ENCODE measurements at places on chromosomes 16 and 17.

GRCh38 chr17:44118427-44119050 is 4.9 kb downstream of the HDAC5 start:
- no peak for DNase-seq

- DNase-seq: no peak
Observed at GRCh38 chr16:16940351-16940750, 530.4 kb downstream of the XYLT1 start.

GRCh38 chr16:25093208-25094061 is 18.1 kb upstream of the LCMT1 start:
- no peak for DNase-seq

DNA sequence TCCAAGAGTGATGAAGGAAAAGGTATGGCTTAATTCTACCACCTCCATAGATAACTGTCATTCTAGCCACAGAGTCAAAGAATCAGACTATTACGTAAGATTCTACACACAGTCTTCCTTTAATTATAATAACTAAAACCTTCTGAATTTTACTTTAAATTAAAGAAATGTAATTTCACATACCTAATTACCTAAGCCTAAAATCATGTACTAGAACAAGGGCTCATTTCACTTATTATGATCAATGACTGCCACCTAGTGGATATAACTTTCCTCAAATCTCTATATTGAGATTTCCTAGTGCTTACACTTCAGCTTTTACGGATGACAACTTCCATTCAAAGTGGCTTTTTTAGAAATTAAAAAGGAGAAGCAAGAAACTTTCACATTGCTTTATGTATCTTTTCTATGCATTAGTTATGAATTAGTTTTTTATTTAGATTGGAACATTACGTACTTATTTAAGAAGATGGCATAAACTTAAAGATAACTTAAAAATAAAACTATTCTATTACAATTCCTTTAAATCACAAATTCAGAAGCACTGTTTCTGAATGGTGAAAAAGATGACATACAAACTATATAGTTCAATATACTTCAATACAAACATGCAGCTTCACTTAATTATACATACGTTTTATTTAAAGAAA is 18.2 kb upstream of the ABCA10 start:
- DNase-seq: no peak

- no peak for DNase-seq
Observed at GRCh38 chr17:50155115-50155819, 4.8 kb upstream of the PPP1R9B start.

GRCh38 chr16:80449392-80449791 is 91.4 kb upstream of the DYNLRB2 start:
- no peak for DNase-seq

DNA sequence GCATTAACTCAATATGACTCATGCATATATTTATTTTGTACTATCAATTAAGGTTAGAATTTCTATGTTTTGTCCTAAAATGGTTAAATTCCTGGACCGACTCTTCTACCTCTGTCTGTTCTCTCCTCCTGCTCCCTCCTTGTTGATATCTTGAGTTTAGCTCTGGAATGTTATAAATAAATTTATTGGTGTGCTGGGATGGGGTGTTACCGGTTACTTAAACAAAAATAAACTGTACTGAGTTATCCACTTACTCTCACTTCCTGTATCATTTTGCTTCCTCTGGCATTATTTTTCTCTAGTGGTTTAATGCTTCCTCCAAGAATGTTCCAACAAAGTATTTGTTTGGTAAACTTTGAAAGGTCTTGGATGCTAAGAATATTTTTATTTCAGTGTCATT is 120.1 kb downstream of the ABCA8 start:
- no peak for DNase-seq
